ENCODE measurements at places on chromosomes 5 and 9. TPM values are rescaled to one million over a fixed set of nuclear protein-coding genes. Genes with fewer than 3 reads are reported as not detected.

- no peak for DNase-seq
These were observed 28.6 kb upstream of the CTNNA1 start for GRCh38 chr5:138724470-138725146.

DNA sequence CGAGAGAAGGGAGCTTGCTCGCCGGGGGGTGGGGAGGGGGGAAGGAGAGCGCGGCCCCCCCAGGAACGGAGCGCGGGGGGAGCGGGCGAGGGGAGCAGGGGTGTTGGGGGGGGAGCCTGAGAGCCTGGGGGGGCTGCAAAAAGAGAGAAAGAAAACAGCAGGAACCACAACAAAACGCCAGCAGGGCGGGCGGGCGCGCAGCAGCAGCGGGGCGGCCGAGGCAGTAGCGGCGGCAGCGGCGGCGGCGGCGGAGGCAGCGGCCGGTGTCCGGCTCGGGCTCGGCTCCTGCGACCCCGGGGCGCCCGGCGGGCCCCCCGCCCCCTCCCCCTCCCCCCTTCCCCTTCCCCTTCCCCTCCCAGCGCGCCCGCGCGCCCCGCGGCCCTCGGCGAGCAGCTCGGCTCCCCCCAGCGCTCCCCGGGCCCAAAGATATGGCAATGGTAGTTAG is 1.6 kb downstream of the NR2F1 start:
- no peak for DNase-seq

- DNase-seq: no peak
These were observed 5.3 kb downstream of the OTP start for GRCh38 chr5:77633207-77633675.

- DNase-seq: peak; percentile 62
These were observed 70.2 kb downstream of the PRUNE2 start for GRCh38 chr9:76835571-76836283.

GRCh38 chr9:121133104-121133816 is 58.5 kb downstream of the CNTRL start:
- DNase-seq: no peak

DNA sequence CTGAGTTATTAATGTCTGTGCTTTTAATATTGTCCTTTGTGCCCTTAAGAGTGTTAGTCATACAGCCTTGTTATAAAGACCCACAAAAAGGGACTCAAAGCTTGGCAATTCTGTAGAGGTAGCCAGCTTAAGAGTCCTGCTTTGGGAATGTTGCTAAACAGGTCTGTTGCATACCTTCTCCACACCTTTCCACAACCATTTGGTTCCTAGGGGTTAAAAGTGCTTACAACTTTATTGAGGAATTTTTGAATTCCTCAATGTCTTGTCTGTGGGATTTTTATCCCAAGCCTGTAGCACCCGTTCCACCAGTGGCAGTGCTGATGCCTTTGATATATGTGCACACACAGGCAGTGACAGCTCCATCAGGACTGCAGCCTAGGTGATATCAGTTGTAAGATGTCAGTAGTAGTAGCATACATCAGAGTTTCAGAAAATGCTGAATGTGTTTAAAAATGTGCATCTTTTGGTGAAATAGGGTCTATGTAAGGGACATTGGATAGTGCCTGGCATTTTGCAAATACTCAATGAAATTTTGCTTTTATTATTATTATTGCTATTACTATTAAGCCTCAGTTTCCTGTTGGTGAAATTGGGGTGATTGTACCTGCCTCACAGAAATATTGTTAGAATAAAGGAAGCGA is 68.5 kb downstream of the WWC1 start:
- no peak for DNase-seq

DNA sequence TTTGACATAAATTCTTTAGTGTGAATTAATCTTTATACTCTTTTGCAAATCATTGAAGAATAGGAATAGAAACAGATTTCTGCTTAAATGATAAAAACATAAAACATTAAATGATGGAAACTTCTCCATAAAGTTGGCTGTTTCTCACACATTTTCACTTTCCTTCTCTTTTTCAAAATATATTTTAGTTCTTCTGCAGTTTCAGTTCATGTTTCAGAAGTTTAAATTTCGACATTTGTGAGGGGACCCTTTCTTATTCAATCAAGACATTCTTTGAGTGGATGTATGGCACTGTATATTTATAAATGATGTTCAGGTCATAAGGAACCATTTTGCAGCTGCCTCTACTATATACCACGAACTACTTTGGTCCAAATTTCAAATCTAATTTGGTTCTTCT is 34.6 kb downstream of the TNFAIP8 start:
- no peak for DNase-seq

DNA sequence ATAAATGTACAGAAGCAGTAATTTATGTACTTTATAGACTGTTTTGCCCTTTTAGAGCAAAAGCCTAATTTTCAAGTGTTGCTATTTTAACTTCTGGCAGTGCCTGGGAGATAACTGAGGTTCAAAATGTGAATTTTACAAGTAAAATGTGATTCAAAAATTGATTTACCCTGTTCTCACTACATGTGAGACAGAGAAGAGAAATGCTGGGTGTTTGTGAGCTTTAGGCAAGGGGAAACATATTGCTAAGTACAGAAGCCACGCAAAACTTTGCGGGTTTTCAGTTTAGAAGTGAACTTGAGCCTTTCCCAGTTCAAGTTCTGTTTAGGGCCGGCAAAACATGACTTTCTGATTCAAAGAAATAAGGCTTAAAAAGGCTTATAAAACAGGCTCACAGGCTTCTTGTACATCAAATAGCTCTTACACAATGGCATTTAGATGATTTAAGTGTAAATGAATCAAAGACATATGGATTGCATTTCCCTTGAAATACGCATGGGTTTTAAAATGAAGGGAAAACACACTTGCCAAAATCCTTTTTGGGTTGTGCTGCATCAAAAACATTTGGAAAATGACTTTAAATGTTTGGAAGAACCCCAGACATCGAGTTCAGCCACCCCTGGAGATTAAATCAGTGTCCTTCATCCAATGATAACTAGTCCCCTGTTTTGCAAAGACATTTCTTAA is 370.8 kb upstream of the MEF2C start:
- no peak for DNase-seq

DNA sequence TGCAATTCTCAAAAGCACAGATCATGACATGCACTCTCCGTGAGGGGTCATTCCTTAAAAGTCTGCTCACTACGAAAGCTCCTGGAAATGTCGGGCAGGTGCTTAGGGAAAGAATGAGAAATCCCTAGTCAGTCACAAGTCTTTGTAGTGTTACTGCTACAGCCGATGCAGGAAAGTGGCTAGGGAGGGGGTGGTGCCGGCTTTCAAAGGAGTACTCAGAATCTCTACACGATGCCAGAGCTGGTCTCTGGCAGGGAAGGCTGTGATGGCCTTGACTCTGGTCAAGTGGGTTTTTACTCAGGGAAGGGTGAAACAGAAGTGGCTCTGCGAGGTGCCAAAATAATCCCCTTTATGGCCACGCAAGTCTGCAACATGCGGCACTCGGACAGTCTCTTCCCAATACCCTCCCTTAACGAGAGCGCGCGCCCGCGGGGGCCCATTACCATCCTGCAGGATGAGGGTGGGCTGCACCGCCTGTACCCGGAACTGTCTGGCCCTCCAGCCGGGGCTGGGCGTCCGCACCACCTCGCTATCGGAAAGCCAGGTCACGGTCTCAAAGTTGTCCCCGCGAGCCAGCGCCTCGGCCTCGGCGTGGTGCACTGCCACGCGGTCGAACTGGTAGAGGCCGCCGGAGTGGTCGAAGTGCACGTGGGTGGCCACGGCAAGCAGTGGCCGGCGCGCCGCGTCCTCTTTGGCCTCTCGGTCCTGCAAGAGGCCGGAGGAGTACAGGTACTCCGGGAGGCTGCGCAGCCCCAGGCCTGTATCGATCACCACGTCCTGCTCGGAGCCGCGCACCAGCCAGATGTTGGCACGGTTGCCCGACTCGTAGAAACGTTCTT is 956 bp downstream of the MBLAC2 start:
- DNase-seq: peak; percentile 16

- DNase-seq: no peak
These were observed 288.5 kb downstream of the ZNF608 start for GRCh38 chr5:124457901-124458300.

The GARIN3 gene
- not detected for total RNA-seq

The CCDC192 gene
- total RNA-seq: not detected

The SPAG8 gene
- total RNA-seq: 0.21 TPM

The SMIM32 gene
- total RNA-seq: not detected

The GOLM1 gene
- 142 TPM for total RNA-seq

The CTXN3 gene
- not detected for total RNA-seq
